Cerebellum (tissue), 4 donors: ENCODE measurements at places on chromosomes 12 and 14.
A peak's percentile ranks its signal among the peaks of the same experiment; 100 is the strongest.

DNA sequence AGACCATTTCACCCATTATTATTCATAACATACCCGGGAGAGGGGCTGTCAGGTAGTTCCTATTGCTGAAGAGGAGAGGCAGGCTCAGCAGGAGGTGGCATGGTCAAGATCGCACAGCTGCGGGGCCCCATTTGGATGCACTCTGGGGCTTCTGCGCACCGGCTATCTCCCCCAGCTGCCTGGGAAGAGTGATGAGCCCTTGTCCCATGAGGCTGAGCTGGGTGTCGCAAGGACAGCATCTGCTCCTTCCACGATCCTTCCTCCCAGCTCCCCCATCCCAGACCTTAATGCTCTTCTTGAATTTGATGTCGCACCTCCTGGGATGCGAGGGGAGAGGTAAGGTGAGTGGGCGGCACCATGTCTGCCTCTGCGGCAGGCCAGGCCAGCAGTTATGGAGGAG, 62.6 kb downstream of the SLC24A4 start:
- no peak for DNase-seq

- no peak for DNase-seq
These were observed 47.7 kb upstream of the GRIP1 start for GRCh38 chr12:66726556-66726955.

- peak; percentile 99 for DNase-seq
These were observed 57.5 kb downstream of the CALM1 start for GRCh38 chr14:90454041-90455000.

DNA sequence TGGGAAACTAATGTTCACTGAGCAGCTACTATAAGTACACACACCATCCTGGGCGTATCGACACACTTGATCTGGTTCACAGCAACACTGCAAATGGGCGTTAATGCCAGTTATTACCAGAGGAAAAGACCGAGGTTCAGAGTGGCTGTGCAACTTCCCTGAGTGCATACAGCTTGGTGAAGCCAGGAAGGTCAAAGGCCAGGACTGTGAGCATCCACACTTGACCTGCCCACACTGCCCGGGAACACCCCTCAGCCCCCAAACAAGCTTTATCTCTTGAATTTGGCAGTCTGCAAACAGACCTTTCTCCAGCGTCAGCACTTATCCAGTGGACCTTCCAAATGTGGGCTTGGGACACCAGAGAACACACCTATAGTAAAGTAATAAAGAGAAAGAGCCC, 312.6 kb downstream of the BCL11B start:
- no peak for DNase-seq

DNA sequence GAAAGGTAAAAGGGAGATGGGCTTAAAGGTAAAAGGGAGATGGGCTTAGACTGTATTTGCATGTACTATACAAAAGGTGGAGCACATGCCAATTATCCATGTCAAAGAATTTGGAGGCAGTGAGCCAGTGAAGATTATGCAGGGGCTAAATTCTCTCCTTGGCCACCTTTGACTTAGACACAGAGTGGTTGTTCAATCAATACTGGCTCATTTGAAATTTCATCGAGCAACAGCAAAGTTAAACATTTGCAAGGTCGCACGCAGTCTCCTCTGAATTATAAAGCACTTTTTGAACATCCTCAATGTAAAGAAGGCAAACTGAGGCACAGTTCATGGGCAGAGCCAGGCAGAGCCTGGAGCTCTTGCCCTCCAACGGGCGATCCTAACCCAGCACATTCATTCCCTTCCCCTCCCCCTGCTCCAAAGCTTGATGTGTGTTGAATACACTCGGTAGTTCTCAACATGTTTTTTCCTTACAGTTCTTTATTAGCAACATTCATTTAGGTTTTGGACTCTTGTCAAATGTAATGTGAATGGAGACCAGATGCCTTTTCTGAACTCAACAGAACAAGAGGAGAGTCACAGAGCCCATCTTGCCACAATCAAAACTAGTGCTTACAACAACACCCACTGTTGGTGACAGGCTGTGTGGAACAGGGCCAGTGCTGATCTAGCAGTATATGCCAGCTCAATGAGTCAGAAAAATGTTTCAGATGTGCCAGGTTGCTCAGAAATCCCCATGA, 169.7 kb upstream of the G2E3 start:
- peak; percentile 13 for DNase-seq

- no peak for DNase-seq
These were observed 274.9 kb upstream of the LMO3 start for GRCh38 chr12:16880864-16881285.

GRCh38 chr12:24728366-24728765, 220.5 kb downstream of the BCAT1 start:
- DNase-seq = no peak
